ENCODE measurements at places on chromosomes 12 and 14.

DNA sequence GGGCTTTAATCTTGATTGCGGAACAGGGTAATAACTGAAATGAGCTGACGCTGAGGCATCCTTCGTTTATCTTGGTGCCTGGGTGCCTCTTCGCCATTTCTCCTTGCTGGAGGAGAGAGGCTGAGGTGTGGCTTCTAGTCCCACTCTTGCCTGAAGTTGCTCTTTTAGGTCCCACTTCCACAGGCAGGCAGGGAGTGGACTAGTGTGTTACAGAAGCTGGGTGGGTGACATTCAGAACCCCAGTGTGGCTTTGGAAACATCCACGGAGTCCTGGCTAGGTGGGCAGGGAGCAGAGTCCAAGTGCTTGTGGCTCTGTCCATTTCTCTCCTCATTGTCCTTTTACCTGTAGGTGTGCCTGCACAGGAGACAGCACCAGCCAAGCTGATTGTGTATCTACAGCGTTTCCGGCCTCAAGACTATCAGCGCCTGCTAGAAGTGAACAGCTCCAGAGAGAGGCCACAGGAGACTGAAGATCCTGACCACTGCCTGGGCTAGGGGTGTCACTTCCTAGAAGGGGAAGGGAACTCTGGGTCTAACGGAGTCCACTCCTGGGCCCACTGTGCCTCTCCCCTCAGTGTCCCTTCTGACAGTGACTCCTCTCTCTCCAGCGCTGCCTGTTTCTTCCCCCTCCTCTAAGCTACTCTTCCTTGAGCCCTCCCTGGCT is 2.4 kb downstream of the THTPA start:
- no peak for DNase-seq

GRCh38 chr12:108254030-108254429 is 85.1 kb downstream of the CMKLR1 start:
- no peak for DNase-seq

DNA sequence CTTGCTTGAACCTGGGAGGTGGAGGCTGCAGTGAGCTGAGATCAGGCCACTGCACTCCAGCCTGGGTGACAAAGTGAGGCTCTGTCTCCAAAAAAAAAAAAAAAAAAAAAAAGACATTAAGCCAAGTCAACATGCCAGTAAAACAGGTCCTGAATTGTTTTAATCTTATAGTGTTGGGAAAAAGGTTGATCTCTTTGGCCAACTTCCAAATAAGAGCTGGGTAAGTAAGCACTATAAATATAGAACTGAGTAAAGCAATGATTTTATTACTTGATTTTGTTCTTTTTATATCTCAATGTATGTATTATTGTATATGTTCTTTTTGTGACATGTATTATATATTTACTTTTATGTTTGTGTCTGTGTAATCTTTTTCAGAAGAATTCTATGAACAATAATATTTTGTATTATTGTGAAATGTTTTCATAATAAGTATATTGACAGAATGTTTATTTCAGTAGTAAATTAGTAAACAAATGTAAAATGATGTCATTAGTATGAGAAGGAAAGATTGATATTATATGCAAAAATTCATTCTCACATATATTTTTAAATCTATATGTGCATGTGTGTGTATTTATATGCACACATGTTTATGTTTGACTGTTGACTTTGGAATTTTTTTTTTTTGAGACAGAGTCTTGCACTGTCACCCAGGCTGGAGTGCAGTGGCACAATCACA is 9.6 kb upstream of the AKAP6 start:
- no peak for DNase-seq

DNA sequence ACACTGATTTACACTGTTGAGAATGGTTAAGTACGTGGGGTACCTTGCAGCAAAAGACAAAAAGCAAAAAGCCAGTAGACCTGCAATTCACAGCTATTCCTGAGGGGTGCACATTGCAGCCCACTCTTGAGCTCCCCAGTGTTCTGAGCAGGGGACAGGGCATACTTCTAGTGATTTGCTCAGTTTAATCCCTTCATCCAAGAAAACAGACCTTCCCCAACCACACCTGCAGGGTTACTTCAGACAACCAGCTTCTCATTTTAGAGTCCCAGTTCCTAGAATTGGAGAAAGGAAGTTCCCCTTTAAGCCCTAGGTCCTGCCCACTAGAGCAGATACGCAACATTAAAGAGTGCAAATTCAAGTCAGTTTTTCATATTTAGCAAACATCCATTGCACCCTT is 3.6 kb upstream of the WSB2 start:
- no peak for DNase-seq

GRCh38 chr12:116538076-116538591 is 21.0 kb upstream of the MAP1LC3B2 start:
- DNase-seq: no peak

DNA sequence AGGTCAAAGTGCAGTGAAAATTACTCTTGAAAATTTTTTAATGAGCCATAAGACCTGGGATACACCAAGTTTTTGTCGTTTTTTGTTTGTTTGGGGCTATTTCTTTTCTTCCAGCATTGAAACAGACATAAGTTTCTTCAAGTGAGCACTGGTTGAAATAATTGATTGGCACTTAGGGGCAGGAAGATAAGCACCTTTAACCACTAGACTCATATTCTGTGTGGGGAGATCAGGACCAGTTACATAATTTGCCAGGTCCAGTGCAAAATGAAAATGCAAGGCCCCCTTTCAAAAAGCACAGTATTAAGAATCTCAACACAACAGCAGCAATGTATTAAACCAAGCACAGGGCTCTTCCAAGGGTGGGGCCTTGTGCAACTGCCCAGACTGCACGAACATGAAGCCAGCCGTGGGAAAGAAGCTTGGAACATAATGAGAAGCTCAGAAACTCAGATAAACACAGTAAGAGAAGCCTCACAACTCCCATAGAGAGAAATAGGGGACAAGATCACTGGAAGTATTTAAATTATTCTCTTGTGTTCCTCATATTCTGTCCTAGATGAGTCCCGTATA is 3.2 kb upstream of the TCP11L2 start:
- no peak for DNase-seq

DNA sequence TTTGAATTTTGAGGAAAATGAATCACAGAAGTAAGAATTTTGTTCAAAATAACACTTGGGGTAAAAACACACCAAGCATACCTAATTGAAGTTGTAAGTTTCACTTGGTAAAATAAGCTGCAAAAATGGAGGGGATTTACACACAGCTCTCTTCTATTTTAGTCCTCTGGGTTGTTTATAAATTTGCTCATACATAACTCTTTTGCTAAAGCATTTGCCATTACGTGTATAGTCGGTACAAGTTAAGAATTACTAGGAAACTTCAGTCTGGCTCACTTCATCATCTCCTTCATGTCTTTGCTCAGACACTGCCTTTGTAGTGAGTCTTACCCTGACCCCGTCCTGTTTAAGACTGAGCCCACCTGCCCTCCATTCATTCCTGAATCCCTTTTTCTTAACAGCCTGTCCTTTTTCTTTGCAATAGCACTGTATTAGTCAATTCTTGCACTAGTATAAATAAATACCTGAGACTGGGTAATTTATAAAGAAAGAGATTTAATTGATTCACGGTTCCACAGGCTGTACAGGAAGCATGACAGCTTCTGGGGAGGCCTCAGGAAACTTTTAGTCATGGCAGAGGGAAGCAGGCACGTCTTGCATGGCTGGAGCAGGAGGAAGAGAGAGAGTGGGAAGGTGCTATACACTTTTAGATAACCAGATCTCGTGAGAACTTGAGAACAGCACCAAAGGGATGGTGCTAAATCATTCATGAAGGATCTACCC is 451.1 kb downstream of the PCNX1 start:
- DNase-seq: no peak

GRCh38 chr14:93891756-93892504 is 35.2 kb upstream of the FAM181A start:
- no peak for DNase-seq

GRCh38 chr12:8603286-8603685 is 9.4 kb downstream of the AICDA start:
- no peak for DNase-seq

GRCh38 chr14:34030864-34031263 is 80.0 kb upstream of the EGLN3 start:
- DNase-seq: no peak

DNA sequence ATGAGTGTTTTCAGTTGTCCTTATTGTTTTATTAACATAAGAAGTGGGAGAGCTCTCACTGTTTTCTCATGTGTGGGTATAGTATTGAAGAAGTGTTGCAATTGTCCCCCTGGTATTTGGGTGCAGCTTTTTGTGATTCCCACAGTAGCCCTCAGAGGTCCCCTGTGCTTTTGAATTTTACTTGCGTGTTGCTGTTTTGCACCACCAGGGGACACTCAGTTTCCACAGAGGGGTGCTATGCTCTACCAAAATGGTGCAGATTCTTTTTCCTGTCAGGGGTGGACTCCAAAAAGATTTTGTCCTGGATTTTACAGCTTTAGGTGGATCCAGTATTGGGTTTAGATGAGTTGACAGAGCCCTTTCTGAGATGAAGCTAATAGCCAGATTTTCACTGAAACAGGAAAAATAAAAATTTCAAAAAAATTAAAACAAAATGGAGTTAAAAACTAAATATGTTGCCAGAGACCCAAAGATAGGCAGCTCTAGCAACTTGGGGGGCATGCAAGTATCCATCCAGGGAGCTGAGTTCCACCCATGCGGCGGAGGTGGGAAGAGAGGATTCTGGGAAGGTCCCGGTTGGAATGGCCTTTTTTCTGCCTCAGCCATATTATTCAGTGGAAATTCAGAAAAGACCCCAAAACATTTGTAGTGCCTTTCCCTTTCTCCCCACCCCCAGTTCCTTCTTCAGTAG is 50.2 kb downstream of the TTLL5 start:
- no peak for DNase-seq

DNA sequence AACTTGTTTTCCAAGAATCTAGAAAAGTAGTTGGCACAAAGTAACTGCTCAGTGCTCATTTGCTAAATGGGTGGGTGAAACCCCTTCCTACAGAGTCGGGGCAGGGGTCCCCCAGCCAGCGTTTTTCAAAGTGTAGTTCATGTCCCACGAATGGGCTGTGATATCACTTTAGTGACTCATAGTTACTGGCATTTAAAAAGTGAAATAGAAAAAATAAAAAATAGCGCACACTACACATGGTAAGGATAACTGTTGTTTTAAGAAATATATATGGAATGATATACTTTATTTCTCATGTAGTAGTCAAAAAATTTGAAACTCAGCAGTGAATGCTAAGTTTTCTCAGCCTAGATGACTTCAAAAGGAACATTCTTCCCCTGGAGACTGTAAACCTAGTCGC is 250.4 kb downstream of the CHST11 start:
- no peak for DNase-seq

- no peak for DNase-seq
Observed at GRCh38 chr12:108700833-108701541, 30.3 kb downstream of the CORO1C start.

- DNase-seq: no peak
Observed at GRCh38 chr14:97641827-97642226, 844.6 kb downstream of the VRK1 start.

DNA sequence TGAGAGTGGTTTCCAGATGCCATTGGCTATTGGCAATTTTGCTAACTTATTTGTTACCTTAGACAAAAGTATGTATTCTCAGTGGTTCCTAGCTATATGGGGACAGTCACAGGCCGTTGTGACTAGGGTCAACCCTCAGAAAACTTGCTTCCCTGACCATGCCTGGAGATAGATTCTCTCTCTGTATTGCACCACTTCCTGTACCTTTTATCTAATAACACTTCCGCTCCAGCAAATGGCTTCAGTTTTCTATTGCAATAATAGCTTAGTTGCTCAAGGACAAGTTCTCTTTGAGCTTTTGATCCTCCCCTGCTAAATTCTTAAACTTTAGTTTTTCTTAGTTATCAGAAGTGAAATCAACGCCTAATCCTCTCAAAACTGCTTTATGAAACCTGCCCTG is 338.0 kb downstream of the RMST start:
- DNase-seq: no peak

DNA sequence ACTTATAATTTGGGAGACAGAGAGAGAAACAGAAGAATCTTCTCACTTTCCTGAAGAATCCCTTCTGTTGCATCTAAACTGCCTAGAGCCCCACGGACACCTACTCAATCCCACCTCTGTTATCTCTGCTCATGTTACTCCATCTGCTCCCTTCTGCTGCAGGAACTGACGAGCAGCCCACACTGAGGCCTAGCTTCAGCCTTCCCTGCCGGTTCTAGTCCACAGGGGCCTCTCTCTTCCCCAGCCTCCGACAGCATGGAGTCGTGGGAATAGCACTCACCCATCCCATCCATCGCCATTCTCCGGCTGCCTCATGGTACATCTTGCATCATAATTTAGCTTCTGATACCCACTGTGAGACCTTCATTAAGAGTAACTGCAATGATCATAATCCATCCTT is 4.0 kb downstream of the RAB15 start:
- no peak for DNase-seq

DNA sequence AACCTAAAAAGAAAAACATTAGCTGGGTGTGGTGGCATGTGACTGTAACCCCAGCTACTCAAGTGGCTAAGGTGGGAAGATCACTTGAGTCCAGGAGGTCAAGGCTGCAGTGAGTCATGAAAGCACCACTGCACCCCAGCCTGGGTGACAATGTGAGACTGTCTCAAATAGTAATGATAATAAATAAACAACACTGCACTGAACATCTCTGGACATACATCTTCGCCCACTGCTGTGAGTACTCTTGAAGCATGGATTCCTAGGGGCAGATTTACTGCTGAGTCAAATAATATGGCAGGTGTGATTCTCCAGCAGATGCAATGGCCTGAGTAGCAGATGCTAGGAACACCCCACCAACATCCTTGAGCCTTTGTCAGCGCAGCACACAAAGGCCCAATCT is 23.6 kb downstream of the ABCB9 start:
- no peak for DNase-seq

- DNase-seq: no peak
Observed at GRCh38 chr12:56931474-56931978, 2.7 kb downstream of the SDR9C7 start.

GRCh38 chr14:106845286-106846087 is 1319.1 kb downstream of the TMEM121 start:
- peak; percentile 83 for DNase-seq

Measured in vagina (tissue), 2 donors.